ENCODE measurements at places on chromosomes 4 and X. TPM values are rescaled to one million over a fixed set of nuclear protein-coding genes. Genes with fewer than 3 reads are reported as not detected.
A peak's percentile ranks its signal among the peaks of the same experiment; 100 is the strongest.

The PPBP gene
- total RNA-seq = not detected

The RHOH gene
- total RNA-seq = not detected

DNA sequence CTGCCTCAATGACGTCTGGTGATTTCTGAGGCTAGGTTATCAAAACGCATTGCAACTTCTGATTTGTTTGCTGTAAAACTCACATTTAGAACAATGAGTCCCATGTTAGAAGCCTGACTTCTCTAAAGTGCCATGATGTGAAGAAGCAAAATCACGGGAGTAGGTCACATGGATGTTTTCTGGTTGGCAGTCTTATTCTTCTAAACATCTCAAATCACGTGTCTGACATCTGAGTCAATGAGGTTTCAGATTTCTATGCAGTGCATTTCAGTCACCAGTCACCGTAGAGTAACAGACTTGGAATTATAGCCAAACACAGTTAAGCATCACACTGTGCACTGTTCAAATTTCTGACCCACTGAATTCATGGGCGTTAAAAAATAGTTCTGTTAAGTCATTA is 482.1 kb downstream of the TMA16 start:
- no peak overlapping the region for H3K4me3 ChIP-seq

GRCh38 chr4:130035391-130035790 is 939.4 kb downstream of the C4orf33 start:
- no peak overlapping the region for H3K4me3 ChIP-seq
- no peaks in the 10 kb centered on the region for H3K4me1 ChIP-seq
- H3K27ac ChIP-seq = no peak overlapping the region
- no peaks in the 10 kb centered on the region for H3K27me3 ChIP-seq

- no peaks in the 10 kb centered on the region for H3K36me3 ChIP-seq
- no peak for DNase-seq
- H3K27me3 ChIP-seq = no peaks in the 10 kb centered on the region
- no peak overlapping the region for H3K4me3 ChIP-seq
Measured at GRCh38 chrX:21837056-21837455, 2.4 kb upstream of the MBTPS2 start.

- H3K36me3 ChIP-seq = no peaks in the 10 kb centered on the region
- H3K4me3 ChIP-seq = no peak overlapping the region
- H3K27ac ChIP-seq = no peak overlapping the region
- no peaks in the 10 kb centered on the region for H3K4me1 ChIP-seq
Measured at GRCh38 chr4:61501812-61502211, 301.7 kb downstream of the ADGRL3 start.

The FAM9C gene
- total RNA-seq = not detected

The CNGA1 gene
- 0.91 TPM for total RNA-seq

The ASB5 gene
- 1.4 TPM for total RNA-seq

DNA sequence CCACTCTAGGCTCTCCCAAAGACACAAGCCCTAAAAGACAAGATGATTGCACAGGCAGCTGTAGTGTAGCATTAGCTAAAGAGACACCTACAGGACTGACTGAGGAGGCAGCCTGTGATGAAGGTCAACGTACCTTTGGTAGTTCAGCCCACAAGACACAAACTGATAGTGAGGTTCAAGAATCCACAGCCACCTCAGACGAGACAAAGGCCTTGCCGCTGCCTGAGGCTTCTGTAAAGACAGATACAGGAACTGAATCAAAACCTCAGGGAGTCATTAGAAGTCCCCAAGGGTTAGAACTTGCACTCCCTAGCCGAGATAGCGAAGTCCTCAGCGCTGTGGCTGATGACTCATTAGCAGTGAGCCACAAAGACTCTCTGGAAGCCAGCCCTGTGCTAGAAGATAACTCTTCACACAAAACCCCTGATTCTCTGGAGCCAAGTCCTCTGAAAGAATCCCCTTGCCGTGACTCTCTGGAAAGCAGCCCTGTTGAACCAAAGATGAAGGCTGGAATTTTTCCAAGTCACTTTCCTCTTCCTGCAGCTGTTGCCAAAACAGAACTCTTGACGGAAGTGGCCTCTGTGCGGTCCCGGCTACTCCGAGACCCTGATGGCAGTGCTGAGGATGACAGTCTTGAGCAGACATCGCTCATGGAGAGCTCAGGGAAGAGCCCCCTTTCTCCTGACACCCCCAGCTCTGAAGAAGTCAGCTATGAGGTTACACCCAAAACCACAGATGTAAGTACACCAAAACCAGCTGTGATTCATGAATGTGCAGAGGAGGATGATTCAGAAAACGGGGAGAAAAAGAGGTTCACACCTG is 306.3 kb downstream of the ANK2 start:
- H3K4me1 ChIP-seq = peaks cover 21% of the 10 kb centered on the region
- H3K36me3 ChIP-seq = no peaks in the 10 kb centered on the region
- H3K4me3 ChIP-seq = peak overlapping the region; percentile 15

The MAGEA12 gene
- not detected for total RNA-seq

GRCh38 chrX:48498374-48498809 is 10.4 kb upstream of the PORCN start:
- H3K27ac ChIP-seq = peak overlapping the region; percentile 73
- H3K4me3 ChIP-seq = no peak overlapping the region
- no peaks in the 10 kb centered on the region for H3K36me3 ChIP-seq

GRCh38 chr4:75629239-75629638 is 1.1 kb downstream of the CDKL2 start:
- no peaks in the 10 kb centered on the region for H3K36me3 ChIP-seq
- DNase-seq = no peak
- H3K27ac ChIP-seq = no peak overlapping the region
- no peaks in the 10 kb centered on the region for H3K27me3 ChIP-seq
- H3K4me1 ChIP-seq = no peaks in the 10 kb centered on the region

- no peaks in the 10 kb centered on the region for H3K27me3 ChIP-seq
- H3K4me3 ChIP-seq = no peak overlapping the region
- H3K4me1 ChIP-seq = no peaks in the 10 kb centered on the region
- no peak for DNase-seq
- H3K36me3 ChIP-seq = no peaks in the 10 kb centered on the region
- H3K27ac ChIP-seq = no peak overlapping the region
Measured at GRCh38 chr4:26701786-26702227, 117.9 kb downstream of the TBC1D19 start.

- no peak overlapping the region for H3K27ac ChIP-seq
- no peak for DNase-seq
- H3K27me3 ChIP-seq = 0 out of 2 replicates have a peak, but pooled peaks cover 3% of the 10 kb centered on the region
- H3K4me3 ChIP-seq = no peak overlapping the region
- no peaks in the 10 kb centered on the region for H3K4me1 ChIP-seq
Measured at GRCh38 chr4:77434299-77435092, 171.1 kb upstream of the CXCL13 start.

- H3K36me3 ChIP-seq = no peaks in the 10 kb centered on the region
- H3K4me3 ChIP-seq = no peak overlapping the region
- DNase-seq = no peak
Measured at GRCh38 chrX:133685822-133686221, 270.5 kb upstream of the GPC4 start.

GRCh38 chrX:129161108-129161507 is 362.2 kb downstream of the SMARCA1 start:
- H3K36me3 ChIP-seq = no peaks in the 10 kb centered on the region
- no peaks in the 10 kb centered on the region for H3K4me1 ChIP-seq
- H3K27me3 ChIP-seq = no peaks in the 10 kb centered on the region
- no peak overlapping the region for H3K27ac ChIP-seq
- no peak overlapping the region for H3K4me3 ChIP-seq
- no peak for DNase-seq

DNA sequence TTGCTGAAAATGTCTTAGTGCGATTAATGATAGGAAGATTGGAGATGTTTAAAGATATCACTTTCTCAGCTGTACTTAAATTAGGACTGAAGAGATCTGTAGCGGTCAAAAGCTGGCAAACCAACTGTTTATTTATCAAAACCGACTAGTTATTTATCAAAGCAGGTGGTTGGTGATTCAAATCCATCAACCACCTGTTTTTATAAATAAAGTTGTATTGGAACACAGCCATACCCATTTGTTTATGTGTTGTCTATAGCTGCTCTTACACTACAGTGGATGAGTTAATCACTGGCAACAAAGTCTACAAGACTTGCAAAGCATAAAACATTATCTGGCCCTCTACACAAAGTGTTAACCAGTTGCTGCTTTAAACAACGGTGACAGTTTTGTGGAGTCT is 76.8 kb downstream of the IL15 start:
- no peak overlapping the region for H3K4me3 ChIP-seq
- no peaks in the 10 kb centered on the region for H3K27me3 ChIP-seq
- H3K36me3 ChIP-seq = no peaks in the 10 kb centered on the region
- H3K27ac ChIP-seq = no peak overlapping the region

DNA sequence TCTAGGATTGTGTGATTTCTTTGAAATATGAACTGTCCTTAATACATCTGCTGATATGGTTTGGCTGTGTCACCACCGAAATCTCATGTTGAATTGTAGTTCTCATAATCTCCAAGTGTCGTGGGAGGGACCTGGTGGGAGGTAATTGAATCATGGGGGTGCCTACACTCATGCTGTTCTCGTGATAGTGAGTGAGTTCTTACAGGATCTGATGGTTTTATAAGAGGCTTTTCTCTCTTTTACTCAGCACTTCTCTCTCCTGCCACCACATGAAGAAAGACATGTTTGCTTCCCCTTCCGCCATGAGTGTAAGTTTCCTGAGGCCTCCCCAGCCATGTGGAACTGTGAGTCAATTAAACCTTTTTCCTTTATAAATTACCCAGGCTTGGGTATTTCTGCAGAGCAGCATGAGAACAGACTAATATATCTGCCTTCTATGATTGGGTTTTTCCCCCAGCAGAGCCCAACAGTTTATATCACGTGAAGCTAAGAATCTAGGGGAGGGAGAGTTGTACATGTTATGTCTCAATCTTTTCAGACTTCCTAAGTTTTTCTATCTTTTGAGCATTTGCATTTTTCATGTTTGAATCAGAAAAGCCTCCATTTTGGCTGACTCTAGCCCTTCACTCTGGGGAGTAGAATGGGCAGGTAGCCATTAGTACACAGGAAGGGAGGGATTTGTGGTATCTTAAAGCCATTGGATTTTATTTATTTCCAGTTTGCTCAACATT is 58.9 kb downstream of the PLAC1 start:
- no peaks in the 10 kb centered on the region for H3K36me3 ChIP-seq
- H3K27me3 ChIP-seq = no peaks in the 10 kb centered on the region
- DNase-seq = no peak
- H3K27ac ChIP-seq = no peak overlapping the region
- no peak overlapping the region for H3K4me3 ChIP-seq
- H3K4me1 ChIP-seq = peaks cover 27% of the 10 kb centered on the region

The AMOT gene
- 8.3 TPM for total RNA-seq

GRCh38 chr4:151184523-151185458 is 85.4 kb downstream of the RPS3A start:
- H3K4me3 ChIP-seq = no peak overlapping the region
- peaks cover 5% of the 10 kb centered on the region for H3K4me1 ChIP-seq
- 0 out of 2 replicates have a peak, but pooled peaks cover 2% of the 10 kb centered on the region for H3K36me3 ChIP-seq
- no peak overlapping the region for H3K27ac ChIP-seq

The SLC6A14 gene
- total RNA-seq = not detected

- H3K36me3 ChIP-seq = peaks cover 59% of the 10 kb centered on the region
- no peaks in the 10 kb centered on the region for H3K27me3 ChIP-seq
Measured at GRCh38 chrX:154369449-154370299, 4.8 kb downstream of the FLNA start.

- no peak overlapping the region for H3K4me3 ChIP-seq
- H3K27ac ChIP-seq = no peak overlapping the region
- H3K27me3 ChIP-seq = no peaks in the 10 kb centered on the region
- no peak for DNase-seq
- no peaks in the 10 kb centered on the region for H3K36me3 ChIP-seq
- H3K4me1 ChIP-seq = no peaks in the 10 kb centered on the region
Measured at GRCh38 chr4:43765514-43765913, 683.1 kb downstream of the KCTD8 start.

- H3K4me1 ChIP-seq = no peaks in the 10 kb centered on the region
- no peaks in the 10 kb centered on the region for H3K27me3 ChIP-seq
- H3K4me3 ChIP-seq = no peak overlapping the region
- H3K36me3 ChIP-seq = no peaks in the 10 kb centered on the region
- H3K27ac ChIP-seq = no peak overlapping the region
- DNase-seq = no peak
Measured at GRCh38 chr4:122479935-122480416, 23.5 kb upstream of the IL2 start.

The CCDC110 gene
- total RNA-seq = 0.71 TPM

- no peak overlapping the region for H3K27ac ChIP-seq
- no peak overlapping the region for H3K4me3 ChIP-seq
- no peak for DNase-seq
- peaks cover 6% of the 10 kb centered on the region for H3K4me1 ChIP-seq
- H3K27me3 ChIP-seq = peaks cover 5% of the 10 kb centered on the region
Measured at GRCh38 chr4:19940861-19941260, 310.8 kb upstream of the SLIT2 start.

DNA sequence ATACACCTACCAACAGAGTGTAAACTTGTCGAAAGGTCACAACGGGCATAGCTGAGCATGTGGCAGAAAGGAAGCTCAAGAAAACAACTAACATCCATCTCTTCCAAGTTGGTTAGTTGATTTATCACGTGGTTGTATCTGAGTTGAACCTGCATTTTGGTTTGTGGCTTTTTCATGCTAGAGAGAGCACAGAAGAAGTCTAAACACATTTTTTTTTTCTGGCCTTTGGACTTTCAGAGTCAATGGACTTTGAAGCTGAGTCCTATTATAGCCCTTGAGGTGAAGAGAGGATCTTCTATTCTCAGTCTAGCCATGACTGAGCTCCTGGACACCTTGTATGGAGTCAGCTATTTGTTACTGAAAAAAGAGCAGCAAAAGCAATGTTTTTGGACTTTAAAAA is 150.6 kb upstream of the TRPC5 start:
- no peaks in the 10 kb centered on the region for H3K27me3 ChIP-seq
- H3K27ac ChIP-seq = no peak overlapping the region
- no peaks in the 10 kb centered on the region for H3K4me1 ChIP-seq
